ENCODE measurements at places on chromosomes 7 and 10.
A peak's percentile ranks its signal among the peaks of the same experiment; 100 is the strongest.

DNA sequence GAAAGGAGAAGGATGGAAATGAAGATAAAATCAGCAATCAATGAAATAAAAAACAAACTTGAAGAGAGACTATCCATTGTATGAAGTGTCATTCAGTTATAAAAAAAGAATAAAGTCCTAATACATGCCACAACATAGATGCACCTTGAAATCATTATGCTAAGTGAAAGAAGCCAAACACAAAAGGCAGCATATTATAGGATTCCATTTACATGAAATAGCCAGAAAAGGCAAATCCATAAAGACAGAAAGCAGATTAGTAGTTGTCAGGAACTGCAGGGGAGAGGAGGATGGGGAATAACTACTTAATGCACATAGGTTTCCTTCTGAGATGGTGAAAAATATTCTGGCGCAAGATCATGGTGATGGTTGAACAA lies 6.6 kb upstream of the PON1 start:
- DNase-seq = no peak

GRCh38 chr10:107924458-107924857 lies 760.0 kb upstream of the SORCS1 start:
- DNase-seq = no peak

DNA sequence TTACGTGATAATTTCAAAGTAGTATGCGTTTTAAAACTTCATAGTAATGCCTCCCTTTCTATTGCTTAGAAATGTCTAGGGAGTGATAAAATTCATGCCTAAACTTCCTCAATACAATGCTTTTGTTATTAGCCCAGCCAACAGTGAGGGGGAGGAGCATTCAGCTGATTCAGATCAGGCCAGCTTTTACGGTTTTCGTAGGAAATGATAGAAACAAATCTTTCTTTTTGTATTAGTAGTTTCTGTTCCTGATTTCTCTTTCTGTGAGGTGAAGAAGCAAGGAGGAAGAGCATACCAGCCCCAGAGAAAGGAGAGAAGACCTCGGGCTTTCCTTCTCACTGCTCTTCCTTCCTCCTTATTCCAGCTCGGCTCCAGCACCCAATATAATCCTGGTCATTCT lies 35.2 kb upstream of the ITPRID1 start:
- no peak for DNase-seq

GRCh38 chr7:44849259-44849884 lies 1.5 kb upstream of the H2AZ2 start:
- no peak for DNase-seq

- DNase-seq = no peak
Observed at GRCh38 chr7:138289864-138290263, 170.2 kb upstream of the TRIM24 start.

DNA sequence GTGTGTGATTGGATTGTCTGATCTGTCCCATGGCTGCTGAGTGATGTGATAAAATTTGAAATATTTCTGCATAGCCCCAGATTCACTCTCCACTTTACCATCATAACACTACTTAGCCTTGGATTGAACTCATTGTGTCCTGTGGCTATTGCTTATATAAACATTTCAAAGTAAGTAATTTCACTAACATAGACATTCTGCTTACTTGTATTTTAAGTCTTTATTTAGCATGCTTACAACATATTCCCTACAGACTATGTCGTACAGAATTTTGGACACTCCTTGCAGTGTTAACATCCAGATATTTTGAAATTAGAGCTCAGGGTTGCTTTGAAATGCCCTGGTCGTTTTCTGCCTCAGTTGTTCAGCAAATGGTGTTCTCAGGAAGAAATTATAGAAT lies 117.6 kb downstream of the LRRC4 start:
- DNase-seq = no peak

DNA sequence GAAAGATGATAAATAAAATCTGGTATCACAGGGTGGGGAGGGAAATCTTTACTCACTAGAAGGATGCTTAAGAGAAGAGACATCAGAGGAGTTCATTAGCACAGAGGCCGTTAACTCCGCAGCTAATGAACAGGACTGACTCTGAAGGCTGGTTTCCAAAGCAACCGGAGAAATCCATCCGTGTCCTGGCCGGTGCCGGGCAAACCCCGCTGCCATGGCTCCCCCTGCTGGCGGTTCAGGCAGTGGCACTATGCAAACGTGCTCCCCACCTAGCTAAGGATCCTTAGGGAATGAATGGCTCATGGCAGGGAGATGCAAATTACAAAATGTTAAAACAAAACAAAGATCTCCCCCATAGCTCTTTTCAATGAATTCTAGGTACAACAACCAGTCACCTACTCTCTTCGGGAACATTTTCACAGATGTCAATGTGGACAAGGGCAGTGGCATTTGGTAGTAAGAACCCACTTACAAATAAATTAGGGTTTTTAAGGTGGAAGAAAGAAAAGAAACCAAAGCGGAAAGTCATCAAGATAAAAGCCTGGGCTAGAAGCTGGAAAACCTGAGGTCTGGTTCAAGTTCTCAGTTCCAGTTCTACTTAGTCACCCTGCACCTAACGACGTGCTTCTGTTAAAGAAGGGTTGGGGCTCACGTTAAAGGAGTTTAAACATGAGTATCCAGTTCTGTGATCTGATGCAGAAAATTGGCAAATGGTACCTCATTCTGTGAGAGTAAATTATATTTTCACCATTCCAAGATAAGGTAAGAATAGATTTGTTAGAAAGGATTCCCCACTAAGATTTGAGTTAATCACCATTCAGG lies 138.2 kb downstream of the SVIL start:
- peak; percentile 79 for DNase-seq

- DNase-seq = no peak
Observed at GRCh38 chr10:1208366-1209311, 152.5 kb downstream of the WDR37 start.

DNA sequence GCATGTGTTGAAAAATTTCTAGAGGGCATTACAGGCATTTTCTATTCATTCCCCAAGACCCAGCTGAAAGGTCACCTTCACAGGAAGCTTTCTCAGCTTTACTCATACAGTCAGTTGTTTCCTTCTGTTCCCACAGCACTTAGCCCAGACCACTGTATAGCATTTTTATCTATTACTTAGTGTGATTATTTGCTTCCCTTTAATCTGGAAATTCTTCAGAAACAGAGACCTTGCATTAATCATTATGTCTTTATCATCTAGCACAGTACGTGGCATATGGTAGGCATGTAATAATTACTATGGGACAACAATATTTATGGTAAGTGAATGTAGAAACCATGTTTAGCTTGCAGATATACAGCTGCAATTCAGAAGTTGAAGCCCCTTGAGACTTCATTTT lies 38.2 kb upstream of the CDK6 start:
- DNase-seq = no peak

- no peak for DNase-seq
Observed at GRCh38 chr10:34155812-34156211, 659.3 kb downstream of the PARD3 start.

DNA sequence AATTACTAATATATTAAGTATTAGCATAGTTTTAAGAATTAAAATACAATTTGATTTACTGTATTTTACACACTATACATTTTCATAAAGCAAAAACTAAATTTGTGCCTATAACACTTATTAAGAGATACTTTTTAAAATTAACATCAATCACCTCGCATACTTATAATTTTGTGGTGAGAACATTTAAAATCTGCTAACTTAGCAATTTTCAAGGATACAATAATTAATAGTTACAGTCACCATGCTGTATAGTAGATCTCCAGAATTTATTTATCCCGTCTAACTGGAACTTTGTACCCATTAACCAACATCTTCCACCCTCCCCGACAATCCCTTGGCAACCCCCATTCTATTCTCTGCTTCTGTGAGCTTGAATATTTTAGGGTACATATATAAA lies 47.5 kb downstream of the RELN start:
- DNase-seq = no peak

DNA sequence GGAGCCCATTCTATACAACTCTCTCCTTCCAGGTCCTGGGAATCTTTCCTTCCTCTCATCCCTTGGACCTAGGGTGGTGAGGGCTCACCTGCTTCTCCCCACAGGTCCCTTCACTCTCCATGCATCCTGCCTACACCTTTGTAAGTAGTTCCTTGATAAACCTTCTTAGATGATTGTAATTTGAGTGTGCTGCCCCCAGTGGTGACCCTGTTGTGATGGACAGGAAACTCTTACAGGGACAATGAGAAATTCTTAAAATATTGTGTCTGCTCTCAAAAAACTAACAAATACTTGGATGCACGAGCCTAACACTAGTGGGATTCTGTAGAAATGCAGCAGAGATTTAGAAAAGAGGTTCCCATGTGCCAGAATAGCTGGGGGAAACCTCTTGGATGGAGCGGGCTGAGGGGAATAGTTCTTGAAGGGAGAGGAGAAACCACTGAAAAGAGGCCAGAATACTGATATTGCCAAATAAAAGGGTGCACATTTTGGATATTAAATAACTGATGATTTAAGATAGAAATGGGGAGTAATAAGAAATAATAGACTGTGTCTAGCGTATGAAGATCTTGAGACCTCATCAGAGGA lies 6.7 kb upstream of the PAXIP1 start:
- no peak for DNase-seq

DNA sequence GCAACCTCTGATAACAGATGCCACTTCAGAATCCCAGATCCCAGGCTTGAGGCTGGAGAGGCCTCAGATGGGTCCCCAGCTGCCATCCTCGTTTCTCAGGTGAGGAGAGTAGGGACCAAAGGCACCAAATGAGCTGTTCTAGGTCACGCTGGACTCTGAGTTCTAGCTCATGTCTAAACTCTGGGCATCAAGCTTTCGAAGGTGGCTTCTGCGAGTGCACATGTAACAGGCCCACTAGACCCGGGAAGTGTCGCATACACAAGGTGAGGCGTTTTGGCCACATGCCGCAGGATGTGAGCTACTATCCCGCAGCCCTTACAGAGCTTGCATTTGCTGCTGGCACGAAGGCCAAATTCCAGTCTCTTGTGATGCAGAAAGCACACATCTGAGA lies 355.1 kb upstream of the SHH start:
- no peak for DNase-seq

- no peak for DNase-seq
Observed at GRCh38 chr10:19767876-19768275, 48.4 kb upstream of the PLXDC2 start.

DNA sequence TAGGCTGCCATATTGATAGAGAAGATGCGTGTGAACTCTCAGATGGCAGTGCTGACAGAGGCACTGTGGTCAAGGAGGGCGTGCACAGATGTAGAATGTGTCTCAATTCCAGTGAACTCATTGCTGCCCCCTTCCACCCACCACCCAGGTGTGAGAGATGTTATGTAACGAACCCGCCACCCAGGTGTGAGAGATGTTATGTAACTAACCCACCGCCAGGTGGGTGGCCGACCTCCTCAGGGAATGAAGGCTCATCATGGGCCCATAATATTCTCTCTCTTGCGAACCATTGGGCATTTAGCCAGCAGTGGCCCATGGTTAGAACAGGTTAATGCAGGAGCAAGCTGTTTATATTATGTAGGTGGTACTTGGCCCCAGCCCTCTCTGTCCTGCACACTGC lies 140.4 kb upstream of the MTPN start:
- no peak for DNase-seq

GRCh38 chr10:129369566-129369965 lies 97.5 kb upstream of the MGMT start:
- no peak for DNase-seq

DNA sequence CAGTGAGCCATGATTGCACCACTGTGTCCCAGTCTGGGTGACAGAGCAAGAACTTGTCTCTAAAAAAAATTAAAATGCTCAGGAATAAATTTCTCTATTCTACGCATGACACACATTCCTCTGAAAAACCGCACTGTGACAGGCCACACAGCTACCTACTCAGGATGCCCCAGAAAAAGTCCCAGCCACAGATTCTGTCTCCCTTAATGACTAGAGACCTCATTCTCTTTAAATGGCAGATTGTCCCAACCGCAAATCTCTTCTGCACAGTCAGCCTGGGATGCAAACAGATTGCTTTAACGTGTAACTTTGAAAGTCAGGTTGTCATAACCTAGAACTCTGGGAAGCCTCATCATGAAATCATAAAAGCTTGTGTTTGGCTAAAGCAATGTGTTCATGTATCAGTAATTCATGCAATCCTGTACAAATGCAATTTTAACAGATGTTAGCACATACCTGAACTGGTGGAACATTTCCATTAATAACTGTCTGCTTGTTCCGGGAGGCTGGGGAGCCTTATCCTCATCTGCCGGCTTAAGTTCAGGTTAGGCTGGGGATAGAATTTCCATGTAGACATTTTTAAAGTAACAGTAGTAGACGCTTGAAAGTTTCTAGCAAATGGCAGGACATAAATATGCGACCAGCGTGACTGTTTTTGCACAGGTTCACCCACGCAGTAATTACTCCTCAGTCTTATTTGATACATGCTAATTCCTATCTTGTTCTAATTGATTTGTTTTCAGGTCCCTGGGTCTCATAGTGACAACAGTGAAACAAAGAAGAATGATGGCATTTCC lies 26.2 kb upstream of the MSRB2 start:
- no peak for DNase-seq

DNA sequence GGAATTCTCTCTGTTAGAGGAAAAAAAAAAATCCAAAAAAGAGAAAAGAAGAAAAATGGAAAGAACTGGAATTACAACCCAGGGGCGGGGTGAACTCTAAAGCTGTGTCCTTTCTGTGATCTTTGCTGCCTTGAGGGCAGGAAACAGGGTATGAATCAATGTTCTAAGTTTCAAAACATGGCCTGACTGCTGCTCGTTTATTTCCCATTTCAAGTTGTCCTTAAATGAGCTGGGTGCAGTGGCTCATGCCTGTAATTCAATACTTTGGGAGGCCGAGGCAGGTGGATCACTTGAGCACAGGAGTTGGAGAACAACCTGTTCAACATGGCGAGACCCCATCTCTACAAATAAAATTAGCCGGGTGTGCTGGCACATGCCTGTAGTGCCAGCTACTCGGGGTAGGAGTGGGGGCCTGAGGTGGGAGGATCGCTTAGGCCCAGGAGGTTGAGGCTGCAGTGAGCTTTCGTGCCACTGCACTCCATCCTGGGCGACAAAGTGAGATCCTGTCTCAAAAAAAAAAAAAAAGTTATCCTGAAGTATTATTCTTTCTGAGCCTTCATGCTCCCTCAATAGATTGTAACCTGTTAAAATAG lies 24.7 kb upstream of the TFAM start:
- DNase-seq = no peak

GRCh38 chr7:152737833-152738232 lies 21.7 kb upstream of the ACTR3B start:
- DNase-seq = no peak

- DNase-seq = no peak
Observed at GRCh38 chr10:106555599-106555998, 608.9 kb downstream of the SORCS1 start.

GRCh38 chr10:48556713-48557112 lies 48.2 kb downstream of the ARHGAP22 start:
- no peak for DNase-seq

GRCh38 chr7:129903935-129904334 lies 48.8 kb downstream of the UBE2H start:
- no peak for DNase-seq

GRCh38 chr7:77697535-77697831 lies 1.2 kb downstream of the RSBN1L start:
- no peak for DNase-seq

GRCh38 chr7:24978843-24979469 lies 1.0 kb downstream of the OSBPL3 start:
- DNase-seq = no peak

- DNase-seq = no peak
Observed at GRCh38 chr10:88071879-88072278, 208.5 kb downstream of the PTEN start.
